GM20000 (cell line): ENCODE measurements at places on chromosomes 4 and X.

DNA sequence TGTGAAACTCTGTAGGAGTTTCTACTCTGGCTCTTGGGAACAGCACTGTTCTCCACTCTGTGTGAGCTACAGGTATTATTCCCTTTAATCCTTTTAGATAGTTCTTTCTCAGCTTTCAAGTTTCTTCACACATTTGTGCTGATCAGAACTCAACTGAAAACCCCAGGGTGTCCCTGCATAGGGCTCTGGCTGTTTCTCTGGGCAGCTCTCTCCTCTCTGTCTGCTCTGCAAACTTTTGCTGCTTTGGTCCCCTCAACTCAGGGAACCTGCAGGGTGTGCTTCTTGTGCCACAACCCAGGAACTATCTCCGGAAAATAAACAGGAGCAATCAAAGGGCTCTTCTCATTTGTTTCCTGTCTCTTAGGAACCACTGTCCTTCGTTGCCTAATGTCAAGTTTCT lies 196.6 kb upstream of the GABRA2 start:
- no peak for DNase-seq

DNA sequence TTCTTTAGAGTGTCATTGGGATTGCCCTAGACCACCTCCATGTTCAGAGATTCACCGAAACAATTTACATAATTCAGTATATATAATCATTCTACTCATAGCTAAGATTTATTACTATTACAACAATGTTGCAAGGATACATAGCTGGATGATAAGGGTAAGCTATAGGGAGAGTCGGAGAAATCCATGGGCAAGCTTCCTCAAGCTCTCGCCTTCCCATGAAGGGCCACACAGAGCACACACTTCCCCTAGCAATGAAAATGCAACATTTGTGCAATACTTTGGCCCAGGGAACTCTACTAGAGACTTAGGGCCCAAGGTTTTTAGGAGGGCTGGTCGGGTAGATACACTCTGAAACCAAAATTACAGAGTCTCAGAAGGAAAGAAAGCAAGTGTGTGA lies 49.7 kb upstream of the ABCG2 start:
- DNase-seq = no peak

DNA sequence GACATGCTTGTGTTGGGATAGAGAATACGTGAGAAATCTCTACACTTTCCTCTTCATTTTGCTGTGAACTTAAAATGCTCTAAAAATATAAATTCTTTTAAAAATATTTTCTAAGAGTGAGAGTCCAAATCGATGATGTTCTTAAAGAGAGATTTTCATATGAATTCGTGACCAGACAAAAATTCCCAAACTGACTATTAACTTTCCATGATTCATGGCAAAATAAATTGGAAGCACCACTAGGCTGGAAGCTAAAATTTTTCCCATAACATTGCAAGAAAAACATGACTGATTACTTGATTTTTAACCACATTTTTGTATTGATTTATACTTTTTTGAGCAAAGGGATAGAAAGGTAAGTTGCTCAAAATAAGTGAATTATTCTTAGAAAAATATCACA lies 201.1 kb downstream of the ANTXR2 start:
- DNase-seq = no peak

- peak; percentile 20 for DNase-seq
These were observed 33.4 kb upstream of the RASGEF1B start for GRCh38 chr4:81505004-81505598.

GRCh38 chr4:186037692-186038658 lies 31.0 kb upstream of the TLR3 start:
- DNase-seq = peak; percentile 66

DNA sequence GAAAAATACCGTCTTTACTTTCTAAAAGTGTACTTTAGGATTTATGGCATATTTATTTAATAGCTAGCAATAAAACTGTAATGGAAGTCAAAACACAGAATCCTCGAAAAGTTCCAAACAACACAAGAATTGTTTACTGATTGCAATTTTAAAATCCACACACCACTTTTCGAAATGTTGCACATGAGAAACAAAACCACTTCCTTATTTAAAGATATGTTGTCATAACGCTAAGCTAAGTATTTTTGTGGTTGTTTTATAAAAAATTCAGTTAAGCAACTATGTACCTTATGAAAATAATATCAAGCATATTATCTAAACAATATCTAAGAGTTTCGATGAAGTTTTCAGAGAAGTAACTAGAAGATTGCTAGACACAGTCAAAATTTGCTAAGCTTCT lies 344 bp downstream of the TMPRSS11D start:
- DNase-seq = no peak

- no peak for DNase-seq
These were observed 678.0 kb upstream of the INTU start for GRCh38 chr4:126954537-126955291.

DNA sequence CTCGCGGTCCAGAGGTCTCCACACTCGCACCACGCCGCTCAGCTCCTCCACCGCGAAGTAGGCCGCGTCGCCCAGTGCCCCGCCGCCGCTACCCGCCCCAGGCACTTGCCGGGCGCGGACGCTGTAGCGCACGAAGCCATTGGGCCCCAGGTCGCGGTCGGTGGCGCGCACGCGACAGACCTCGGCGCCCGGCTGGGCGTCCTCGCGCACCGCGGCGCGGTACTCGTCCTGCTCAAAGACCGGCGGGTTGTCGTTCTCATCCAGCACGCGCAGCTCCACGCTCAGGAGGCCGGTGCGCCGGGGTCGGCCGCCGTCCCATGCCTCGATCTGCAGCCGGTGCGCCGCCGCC lies 1.4 kb downstream of the DCHS2 start:
- no peak for DNase-seq

- peak; percentile 6 for DNase-seq
These were observed 9.3 kb upstream of the HAUS3 start for GRCh38 chr4:2251073-2251794.

GRCh38 chr4:110823251-110823650 lies 200.4 kb upstream of the PITX2 start:
- no peak for DNase-seq

DNA sequence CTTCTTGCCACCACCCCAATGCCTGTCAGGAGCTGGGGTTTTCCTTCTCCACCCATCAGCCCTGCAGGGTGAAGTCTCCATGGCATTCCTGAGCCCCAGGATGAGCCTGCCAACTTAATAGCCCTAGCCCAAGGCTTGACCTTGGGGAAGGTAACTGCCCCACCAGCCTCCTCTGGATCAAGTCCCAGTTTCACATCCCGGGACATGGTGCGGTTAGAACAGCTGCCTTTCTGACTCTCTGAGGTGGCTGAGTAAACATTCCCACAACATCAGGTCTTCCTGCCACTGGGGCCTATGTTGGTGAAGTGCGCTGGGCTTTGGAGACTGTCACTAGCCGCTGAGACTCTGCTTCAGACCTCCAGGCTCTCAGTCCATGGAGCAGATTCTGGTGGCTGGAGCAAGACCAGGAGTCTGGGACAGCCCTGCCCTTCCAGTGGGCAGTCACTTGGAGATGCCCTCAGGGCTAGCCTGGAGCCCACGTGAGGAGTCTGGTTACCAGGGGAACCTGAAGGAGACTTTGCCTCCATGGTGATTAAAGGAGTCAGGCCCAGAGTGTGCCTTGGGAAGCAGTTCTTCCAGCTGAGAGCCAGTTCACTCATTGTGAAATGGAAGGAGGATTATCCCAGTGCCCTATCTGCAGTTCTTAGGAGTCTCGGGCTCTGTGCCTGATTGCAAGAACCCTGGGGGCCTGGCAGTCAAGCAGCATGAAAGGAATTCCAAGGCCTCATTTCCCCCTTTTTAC lies 56.8 kb downstream of the SMIM20 start:
- DNase-seq = no peak

- no peak for DNase-seq
These were observed 178.5 kb downstream of the DCHS2 start for GRCh38 chr4:154313004-154313585.

GRCh38 chr4:54819034-54819433 lies 161.3 kb downstream of the KIT start:
- DNase-seq = no peak

GRCh38 chr4:74205559-74205958 lies 47.6 kb downstream of the MTHFD2L start:
- no peak for DNase-seq

DNA sequence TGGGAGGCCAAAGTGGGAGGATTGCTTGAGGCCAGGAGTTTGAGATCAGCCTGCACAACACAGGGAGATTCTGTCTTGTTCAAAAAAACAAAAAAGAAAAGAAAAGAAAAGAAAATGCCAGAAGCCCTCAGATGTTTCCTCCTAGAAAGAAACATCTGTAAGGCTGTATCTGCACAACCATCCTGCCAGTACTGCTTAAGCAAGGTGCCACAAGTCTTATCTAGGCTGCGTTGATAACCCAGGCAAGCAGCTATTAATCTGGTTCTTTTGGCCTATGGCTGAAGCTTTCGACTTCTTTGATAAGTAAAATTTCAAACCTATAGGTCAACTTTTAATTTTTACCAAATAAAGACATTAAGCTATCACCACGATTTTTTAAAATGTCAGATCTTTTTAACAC lies 3.1 kb downstream of the COX18 start:
- no peak for DNase-seq

GRCh38 chr4:23105759-23106370 lies 413.1 kb downstream of the GBA3 start:
- DNase-seq = no peak

DNA sequence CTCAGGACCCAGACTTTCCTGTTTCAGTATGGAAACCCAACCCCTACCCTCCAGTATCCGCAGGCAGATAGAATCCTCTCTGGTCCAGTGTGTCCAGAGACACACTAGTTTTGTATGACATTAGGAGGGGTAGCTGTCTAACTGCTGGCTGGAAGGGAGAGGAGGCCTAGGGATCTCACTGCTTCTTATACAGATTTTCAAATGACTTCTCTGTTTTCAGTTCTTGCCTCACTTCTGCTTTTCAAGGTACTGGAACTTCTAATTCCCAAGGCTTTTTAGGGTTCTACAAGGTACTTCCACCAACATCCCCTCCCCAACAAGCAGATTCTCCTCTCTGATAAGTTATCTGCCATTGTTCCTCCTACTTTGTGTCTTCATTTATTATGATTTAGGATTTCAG lies 6.1 kb downstream of the SGCB start:
- no peak for DNase-seq

GRCh38 chr4:171875291-171875690 lies 62.1 kb downstream of the GALNTL6 start:
- DNase-seq = no peak

- DNase-seq = no peak
These were observed at the start of gene TLR7 for GRCh38 chrX:12866451-12867377. Gene TLR7, plus strand, starts transcription at chrX:12867072. Its CDS starts 507 bp downstream, at chrX:12867579.

GRCh38 chr4:138297743-138298405 lies 55.7 kb upstream of the SLC7A11 start:
- DNase-seq = no peak

GRCh38 chr4:108372681-108373080 lies 203.9 kb upstream of the LEF1 start:
- DNase-seq = no peak

DNA sequence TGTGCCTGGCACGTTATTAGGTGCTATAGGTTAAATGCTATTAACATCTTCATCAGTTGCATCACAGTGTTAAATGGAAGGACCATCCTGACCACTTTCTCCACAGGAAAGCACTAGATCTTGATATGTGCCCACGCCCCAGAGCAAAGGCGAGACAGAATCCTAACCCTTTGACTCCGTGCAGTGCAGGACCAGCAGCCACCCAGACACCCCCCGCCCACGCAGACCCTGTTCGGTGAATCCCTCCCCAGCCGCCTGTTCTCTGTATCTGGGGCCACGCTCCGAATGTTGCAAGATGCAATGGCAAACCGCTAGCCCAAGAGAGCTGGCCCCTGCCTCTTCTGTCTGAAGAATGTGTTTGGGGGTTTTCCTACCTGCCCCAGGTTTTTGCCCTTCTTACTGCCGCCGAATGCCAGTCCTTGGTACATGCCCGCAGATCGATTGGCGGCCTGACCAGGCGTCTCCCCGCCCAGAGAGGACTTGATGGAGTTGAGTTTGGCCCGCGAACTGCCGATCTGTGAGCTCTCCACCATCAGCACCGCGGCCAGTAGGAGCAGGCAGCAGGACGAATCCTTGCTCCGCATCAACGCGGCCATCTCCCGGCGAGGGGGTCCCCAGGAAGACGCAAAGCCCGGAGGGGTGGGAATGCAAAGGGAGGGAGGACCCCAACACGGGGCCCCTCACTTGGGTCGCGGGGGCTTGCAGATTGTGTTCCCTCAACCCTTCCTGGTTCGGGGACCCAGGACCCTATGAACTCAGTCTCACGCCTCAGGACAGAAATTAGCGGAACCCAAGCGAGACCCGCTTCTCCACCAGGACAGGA lies 906 bp downstream of the DKK2 start:
- DNase-seq = no peak

GRCh38 chr4:142383800-142384470 lies 462.2 kb downstream of the INPP4B start:
- DNase-seq = no peak

- no peak for DNase-seq
These were observed 754.3 kb upstream of the MAGEB2 start for GRCh38 chrX:29461039-29461438.

DNA sequence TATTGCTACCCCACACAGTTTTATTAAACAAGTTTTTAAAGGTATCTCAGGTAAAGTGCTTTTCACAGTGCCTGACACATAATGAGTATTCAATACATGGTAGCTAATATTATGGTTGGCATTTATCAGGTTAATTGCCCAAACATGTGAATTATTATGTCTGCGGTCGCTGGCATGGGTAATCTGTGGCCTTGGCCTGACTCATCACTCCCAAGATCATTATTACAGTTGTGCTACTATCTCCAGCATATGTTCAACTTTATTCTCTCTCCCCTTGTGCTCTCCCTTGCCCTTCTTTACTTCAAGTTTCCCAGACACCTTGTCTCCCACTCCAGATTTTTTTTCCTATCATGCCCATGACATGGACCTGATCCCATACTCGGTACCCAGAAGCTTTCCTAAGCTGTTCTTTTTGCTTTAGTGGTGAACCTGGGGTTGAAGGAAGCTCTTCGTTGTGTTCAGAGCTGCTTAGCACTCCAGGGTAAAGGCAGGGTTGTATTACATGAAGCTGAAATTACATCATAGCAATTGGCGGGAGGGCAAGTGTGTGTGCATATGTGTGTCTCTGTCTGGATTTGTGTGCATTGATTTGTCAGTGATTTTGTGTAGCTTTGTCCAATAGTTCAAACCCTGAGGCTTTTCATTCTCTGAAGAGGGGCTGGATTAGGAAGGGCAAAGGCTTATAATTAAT lies 176.5 kb upstream of the NRK start:
- no peak for DNase-seq

DNA sequence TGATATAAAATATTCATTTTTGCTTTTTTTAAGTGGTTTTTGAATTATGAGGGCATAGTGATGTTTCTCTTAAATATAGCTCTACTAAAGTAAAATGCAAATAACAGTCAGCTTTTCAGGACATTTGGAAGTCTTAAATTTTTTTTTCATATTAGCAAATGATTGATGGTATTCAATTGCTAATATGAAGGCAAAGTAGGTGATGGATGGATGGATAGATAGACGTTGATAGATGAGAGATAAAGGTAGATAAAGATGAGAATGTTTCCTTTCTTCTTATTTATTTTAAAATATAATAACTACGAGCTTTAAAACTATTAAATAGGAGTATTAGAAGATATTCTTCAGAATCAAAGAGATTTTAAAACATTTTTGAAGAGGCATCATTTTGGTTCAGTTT lies 83.7 kb downstream of the FBXO8 start:
- DNase-seq = no peak
